ENCODE measurements at places on chromosomes 2 and 18.

DNA sequence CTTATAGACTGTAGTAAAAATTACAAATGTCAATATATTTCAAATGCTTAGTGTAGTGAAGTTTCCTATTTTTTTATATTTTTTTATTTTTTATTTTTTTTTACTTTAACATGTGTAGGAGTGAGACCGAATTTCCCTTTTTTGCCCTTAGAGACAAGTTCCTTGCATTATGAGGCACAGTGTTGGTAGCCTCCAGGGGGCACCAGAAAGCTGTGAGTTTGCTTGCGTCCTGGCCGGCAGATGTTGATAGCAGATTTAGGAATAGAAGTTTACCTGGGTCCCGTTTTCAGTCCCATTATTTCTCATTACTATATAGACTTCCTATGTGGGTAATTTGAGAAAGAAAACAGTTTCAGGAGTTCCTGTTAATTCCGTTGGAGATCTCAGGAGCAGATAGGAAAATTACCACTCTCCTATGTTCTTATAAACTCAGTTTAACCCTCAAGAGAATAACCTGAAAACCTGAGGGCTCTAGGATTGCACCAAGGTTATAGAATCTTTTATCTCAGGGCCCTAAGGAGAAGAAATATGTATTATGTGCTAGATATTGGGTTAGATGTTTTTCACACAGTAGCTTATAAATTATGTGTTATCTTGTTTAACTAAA, 157.5 kb upstream of the SESTD1 start:
- DNase-seq: peak; percentile 58

GRCh38 chr2:212249451-212249850, 289.2 kb downstream of the ERBB4 start:
- no peak for DNase-seq

GRCh38 chr2:232523682-232524597, 2.0 kb upstream of the CHRND start:
- no peak for DNase-seq

DNA sequence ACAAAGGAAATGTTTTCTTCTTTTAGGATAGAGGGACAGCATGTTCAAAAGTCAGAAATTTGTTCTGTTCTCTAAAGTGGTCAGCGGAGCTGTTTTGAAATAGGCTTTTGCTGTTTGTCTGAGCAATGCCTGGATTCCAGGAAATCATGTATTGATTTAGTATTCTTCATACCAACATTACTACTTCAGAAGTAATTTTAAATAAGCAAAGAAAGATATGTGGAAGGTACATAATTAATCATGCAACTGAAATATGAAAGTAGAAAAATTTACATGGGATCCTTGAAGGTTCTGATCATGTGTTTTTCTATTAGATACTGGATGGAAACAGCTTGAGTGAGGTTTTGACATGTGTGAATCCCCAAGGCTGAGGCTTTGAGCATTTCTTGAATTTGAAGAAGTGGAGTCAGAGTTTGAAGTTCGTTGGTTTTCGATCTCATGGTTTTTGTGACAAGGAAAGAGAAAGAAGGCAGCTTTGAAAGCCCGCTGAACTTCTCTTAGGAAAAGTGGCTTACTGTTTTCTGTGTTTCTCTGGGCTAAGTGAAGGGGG, 220.0 kb downstream of the LDLRAD4 start:
- DNase-seq: no peak

- no peak for DNase-seq
Observed at GRCh38 chr18:64118406-64118805, 30.5 kb downstream of the LINC00305 start.

- no peak for DNase-seq
Observed at GRCh38 chr2:126913881-126914615, 15.4 kb downstream of the TEX51 start.

GRCh38 chr18:27054926-27055325, 130.2 kb downstream of the CHST9 start:
- no peak for DNase-seq

GRCh38 chr2:235903782-235904584, 264.2 kb downstream of the GBX2 start:
- DNase-seq: no peak

GRCh38 chr2:238861766-238862315, 14.0 kb downstream of the TWIST2 start:
- DNase-seq: no peak

- no peak for DNase-seq
Observed at GRCh38 chr2:126942427-126943203, 43.9 kb downstream of the TEX51 start.

DNA sequence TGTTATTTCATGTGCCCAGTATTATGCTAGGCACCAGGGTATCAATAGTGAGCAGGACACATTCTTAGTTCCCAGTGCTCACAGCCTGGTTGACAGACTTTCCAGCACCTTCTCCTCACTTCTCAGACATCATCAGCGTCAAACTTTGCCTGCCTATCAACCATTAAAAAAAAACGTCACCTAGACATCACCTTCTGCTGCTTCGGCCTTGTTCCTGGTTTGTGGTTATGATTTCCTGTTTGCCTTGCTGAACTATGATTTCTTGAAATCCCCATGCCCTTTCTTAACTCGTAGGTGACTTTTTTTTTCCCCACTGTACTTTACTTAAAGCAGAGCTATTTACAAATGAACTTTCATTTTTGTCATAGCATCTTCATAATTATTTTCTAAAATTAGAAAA, 60.4 kb upstream of the NABP1 start:
- no peak for DNase-seq

All from HCT116 (cell line).